Activated CD4-positive, CD25-positive, alpha-beta regulatory T cell treated with anti-CD3 and anti-CD28 coated beads, Interleukin-2, amount 50 U/mL, for 16 hours (primary cell): ENCODE measurements at places on chromosomes 6 and 20.

DNA sequence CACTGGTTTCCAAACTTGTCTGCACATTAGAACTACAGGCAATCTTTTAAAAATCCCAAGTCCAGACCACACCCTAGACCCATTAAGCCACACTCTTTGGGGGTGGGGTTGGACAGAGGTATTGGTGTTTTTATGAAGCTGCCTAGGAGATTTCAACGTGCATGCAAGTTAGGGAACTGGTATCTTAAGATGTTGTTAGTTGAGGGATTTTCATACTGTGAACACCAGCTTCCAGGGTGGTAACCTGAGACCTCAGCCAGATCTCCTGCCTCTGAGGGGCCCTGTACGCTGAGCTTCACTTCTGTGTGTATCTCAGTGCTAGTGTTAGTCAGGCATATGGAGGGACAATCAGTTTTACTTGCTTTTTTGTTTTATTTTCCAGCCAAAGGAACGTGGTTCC lies 138.0 kb downstream of the UTRN start:
- no peak for DNase-seq

DNA sequence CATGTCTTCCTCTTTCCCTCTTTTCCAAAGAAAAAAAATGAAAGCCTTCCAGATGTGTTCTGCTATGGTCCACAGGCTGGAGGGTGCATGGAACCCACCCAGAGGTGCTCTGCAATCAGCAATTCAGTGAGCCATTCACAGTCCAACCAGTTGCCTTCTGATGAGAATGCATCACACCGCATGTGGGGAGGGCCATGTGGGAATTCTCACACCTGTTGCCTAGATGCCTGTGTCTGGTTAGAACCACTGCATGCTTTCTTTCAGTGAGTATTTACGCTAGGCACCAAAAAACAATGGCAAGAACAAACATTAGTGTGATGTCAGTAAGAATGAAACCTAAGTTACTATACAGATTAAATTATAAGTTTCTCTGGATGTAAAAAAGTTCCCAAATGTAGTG lies 311.6 kb upstream of the CDYL start:
- DNase-seq, result no peak

DNA sequence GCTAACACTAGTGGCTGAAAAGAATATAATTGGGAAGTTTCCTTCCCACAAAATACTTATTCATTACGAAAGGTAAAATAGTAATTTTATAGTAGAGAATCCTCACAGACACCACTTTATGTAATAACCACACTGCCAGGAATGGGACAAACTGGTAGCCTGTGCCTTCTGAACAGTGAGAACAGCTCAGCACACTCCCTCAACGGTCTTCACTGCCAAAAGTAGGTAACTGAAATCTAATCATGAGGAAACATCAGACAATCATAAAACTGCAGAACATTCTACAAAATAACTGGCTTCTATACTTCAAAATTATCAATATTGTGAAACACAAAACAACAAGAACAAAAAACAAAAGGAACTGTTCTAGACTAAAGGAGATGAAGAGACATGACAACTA lies 44.1 kb downstream of the NUP153 start:
- no peak for DNase-seq

DNA sequence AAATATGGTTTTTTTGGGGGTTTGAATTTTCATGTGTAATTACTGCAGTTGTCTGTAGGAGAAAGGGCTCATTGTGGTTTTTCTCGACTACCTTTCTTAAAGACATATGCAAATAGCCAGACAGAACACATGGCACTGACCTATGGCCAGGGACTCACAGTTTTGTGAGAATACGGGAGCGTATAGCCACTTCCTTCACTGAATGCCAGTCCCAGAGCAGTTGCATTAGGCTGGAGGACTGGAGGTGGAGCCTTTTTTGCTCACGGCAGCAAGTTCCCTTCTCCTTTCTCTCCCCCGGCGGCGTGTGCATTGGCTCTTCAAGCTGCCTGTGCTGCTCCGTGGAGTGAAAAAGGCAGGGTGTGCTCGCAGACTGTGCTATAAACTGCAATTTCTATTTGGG lies 114.9 kb downstream of the AKAP7 start:
- DNase-seq, result no peak

DNA sequence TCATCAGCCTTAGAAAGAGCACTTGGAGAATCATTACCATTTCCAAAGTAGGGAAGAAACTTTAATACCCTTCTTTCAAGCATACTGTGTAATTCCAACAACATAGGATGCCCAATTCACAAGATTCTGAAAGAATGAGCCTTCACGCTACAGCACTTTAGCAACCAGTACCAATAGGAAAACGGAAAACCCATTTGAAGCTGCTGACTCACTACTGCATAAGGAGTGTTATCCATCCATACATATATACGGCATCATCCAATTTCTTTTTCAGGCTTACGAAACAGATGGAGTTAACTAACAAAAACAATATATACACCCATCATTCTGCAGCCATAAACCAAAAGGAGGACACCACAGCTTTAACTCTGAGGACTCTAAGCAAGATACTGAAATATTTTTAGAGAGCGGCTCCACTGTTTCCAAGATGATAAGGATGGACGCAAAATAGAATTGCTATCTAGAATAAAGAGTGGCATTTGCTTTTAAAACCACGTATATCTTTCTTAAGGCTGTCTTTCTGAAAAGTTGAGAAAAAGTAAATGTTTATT lies 24.9 kb downstream of the FYN start:
- DNase-seq, result no peak

DNA sequence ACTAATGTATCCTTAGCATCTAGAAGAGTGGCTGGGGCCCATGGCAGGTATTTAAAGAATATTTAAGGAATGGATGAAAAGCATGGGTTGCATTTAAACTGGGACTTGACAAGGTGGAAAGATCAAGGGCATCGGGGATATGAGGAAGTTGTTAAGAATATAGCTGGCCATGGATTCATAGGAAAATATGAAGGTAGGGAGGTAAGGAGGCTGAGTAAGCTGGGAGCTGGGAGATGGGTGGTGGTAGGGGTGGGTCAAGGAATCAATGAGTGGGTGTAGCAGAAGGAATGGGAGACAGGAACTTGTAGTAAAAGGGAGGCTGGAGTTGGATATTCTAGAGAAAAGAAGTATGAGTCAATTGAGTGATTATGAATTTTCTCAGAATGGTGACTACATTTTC lies 44.0 kb upstream of the MOCS1 start:
- DNase-seq, result no peak

- no peak for DNase-seq
These were observed 52.1 kb downstream of the SOD2 start for GRCh38 chr6:159640722-159641482.

- no peak for DNase-seq
These were observed 50.8 kb upstream of the SASH1 start for GRCh38 chr6:148291876-148292275.

DNA sequence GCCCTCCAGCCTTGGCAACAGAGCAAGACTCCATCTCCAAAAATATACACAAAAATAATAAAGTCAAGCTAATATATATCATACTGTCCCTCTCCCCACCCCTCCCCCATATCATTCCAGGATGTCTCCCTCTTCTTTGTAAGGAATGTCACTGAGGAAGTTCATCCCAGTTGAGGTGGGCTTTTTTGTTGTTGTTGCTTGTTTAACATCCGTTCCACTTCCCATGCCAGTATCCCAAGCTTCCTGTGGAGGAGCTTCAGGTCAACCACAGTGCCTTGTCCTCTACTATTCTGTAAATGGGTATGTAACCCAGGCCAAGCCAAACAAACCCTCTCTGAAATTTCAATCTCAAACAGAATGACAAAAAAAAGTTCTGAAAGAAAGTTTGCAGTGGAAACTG lies 19.0 kb upstream of the PTPN1 start:
- DNase-seq, result no peak
